NCI-H1092 (cell line): ENCODE measurements at places on chromosomes 3 and 15.

DNA sequence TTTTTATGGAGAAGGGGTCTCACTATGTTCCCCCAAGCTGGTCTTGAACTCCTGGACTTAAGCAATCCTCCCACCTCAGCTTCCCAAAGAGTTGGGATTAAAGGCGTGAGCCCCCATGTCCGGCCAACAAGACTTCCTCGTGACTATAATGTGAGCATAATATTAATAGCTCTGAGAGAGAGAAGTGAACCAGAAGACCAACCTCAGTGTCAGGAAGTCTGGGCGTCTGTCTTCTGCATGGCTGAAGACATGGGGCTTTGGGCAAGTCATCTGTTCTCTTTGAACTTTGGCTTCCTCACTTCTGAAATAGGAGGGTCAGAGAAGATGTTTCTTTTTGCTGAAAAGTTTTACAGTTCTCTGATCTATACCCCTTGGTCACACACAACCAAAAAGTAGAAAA is 92.1 kb downstream of the SLC49A4 start:
- no peak for DNase-seq

DNA sequence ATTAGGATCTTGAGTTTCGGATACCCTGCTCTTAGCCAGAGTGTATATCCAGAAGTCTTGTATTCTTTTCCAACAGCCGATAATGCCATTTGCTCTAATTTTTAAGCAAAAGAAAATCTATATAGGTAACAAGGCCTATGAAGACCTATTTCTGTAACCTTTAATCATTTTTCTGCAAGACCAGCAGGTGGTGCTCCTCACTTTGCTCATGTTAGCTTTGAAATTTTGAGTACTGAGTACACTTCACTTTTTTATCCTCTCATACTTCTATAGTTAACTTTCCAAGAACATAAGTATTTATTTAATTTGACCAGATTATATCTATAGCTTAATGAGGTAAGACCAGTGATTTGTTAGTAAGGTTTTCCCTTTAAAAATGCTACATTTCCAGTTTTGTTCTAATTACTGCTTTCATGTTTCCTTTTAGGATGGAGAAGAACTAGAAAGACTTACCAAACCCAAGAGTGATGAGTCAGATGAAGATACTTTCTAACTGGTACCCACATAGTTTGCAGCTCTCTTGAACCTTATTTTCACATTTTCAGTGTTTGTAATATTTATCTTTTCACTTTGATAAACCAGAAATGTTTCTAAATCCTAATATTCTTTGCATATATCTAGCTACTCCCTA is 20.5 kb downstream of the SLC35A5 start:
- peak; percentile 1 for DNase-seq

DNA sequence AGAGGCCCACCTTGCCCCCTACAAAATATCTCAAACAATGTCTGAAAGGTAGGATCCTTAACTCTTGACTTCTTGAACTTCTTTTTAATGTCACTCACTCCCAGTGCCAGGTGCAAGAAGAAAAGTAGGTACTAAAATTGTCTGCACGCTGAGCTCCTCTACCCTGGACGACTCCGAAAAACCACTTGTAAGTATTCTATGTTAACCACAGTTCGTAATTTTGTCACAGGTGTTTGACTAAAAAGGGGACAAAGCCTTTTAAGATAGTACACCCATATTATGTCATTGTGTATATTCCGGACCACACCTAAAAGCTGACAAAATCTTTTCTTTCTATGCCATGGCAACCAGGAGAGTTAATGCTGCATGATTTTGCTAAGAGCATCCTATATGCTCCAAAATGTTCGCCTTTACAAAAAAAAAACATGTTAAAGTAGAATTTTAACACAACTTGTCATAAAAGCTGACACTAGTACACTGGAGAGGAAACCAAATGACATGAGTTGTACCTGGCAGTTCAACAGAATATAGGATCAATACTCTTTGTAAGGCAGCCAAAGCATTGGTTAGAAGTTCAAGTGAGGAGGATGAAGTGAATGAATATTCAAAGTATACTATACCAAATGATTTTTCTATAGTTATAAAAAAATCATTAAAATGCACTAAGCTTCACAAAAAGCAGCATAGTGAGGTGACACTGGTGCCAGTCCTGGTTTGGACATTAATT is 210.5 kb downstream of the FOXP1 start:
- no peak for DNase-seq

DNA sequence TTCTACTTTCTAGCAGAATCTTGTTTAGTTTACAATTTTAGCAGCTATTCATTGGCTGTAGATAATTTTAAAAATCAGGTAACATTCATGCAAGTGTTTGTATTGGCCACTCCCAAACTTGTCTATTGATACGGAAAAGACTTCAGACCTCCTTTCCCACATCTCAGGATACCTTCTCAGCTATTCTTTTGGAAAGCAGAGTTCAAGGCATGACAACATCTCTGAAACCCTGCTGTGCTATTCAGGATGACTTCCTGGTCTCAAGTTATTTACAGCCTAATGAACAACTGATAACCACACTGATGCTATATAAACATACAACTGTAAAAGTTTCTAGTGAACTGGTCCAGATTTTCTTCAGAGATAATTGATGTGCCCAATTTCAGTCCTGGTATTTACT is 55.8 kb downstream of the DZIP3 start:
- DNase-seq, result no peak

- DNase-seq, result peak; percentile 38
These were observed 129.3 kb downstream of the EEFSEC start for GRCh38 chr3:128282380-128283196.

DNA sequence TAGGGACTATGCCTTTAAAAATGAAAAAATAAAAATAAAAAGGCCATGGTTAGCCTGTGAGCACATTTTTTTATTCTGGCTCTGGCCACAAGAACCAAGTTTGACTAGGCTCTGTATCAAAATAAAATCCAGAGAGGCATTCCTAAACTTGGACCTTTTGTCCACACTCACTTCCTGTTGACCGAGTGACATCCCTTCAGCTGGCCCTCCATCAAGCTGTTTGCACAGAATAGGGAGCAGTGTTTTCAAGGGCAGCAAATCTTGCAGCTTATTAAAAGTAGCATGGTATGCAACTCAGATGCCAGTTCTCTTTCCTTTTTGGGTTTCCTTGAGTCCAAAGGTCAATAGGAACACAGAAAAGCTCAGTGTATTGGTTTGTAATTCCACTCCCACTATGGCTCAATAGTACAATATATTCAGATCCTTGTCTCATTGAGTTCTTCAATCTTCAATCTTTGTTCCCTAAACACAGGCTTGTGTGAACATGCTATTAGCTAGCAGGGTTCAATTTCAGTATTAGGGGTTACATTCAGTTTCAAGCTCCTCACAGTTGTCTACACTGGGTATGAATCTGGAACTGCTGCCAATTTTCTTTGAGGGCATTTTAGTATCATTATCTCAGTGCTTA is 244.5 kb downstream of the RBMS3 start:
- peak; percentile 1 for DNase-seq

DNA sequence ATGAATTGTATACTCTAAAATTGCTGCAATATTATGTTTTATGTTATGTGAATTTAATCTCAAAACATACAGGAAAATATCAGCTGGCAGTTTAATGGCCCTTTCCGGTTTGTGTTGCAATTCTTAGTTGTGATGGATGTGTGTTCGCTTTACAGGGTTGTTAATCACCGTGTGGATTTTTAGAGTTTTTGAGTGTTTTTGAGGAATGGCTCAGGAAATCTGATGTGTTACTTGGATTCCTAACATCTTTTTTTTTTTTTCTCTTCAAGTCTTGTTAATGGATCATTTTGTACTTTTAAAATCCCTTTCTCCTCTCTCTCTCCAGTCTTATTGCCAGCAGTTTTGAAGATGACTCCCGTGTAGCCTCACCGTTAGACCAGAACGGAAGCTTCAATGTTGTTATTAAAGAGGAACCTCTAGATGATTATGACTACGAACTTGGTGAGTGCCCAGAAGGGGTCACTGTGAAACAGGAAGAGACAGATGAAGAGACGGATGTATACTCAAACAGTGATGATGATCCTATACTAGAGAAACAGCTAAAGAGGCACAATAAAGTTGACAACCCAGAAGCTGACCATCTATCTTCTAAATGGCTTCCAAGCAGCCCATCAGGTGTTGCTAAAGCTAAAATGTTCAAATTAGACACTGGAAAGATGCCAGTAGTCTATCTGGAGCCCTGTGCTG is 35.7 kb downstream of the MGA start:
- DNase-seq, result no peak
